ENCODE measurements at places on chromosomes 5 and 9.
A peak's percentile ranks its signal among the peaks of the same experiment; 100 is the strongest.

- DNase-seq = no peak
Measured at GRCh38 chr9:111431684-111432083, 52.5 kb downstream of the ECPAS start.

DNA sequence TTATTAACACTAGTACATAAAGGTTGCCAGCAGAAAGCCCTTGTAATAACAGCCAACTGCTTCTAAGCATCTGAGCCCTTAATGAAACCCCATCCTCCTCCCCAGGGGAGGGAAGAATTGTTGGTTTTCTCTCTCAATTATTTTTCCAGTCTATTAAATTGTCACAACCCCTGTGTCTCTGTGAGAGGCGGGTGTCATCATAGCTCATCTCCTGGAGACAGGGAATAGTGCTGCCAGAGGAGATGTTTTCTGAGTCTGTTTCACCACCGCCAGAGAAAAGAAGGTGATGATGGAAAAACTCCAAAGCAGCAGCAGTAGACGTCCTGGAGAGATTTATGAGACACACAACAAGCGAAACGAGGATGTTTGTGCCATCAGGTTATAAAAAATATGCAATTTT is 271.1 kb upstream of the NMUR2 start:
- DNase-seq = no peak

DNA sequence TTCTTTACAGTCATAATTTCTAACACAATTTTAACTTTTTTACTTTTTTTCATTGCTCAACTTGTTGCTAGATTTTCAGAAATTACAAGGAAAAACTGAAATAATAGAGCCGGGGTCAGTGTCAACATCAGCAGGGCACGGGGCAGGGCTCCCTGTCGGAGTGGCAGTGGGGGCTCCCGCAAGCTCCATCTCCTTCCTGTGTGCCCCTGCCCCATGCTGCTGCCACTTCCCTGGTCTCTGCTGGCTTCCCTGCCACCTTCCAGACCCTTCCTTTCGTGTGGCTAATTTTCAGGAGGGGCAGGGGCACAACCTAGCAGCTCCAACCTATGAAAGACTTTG is 1.0 kb upstream of the EXOC3 start:
- no peak for DNase-seq

- no peak for DNase-seq
Measured at GRCh38 chr9:81600631-81601030, 88.7 kb downstream of the TLE1 start.

GRCh38 chr5:160494451-160494850 is 72.8 kb downstream of the PTTG1 start:
- no peak for DNase-seq

DNA sequence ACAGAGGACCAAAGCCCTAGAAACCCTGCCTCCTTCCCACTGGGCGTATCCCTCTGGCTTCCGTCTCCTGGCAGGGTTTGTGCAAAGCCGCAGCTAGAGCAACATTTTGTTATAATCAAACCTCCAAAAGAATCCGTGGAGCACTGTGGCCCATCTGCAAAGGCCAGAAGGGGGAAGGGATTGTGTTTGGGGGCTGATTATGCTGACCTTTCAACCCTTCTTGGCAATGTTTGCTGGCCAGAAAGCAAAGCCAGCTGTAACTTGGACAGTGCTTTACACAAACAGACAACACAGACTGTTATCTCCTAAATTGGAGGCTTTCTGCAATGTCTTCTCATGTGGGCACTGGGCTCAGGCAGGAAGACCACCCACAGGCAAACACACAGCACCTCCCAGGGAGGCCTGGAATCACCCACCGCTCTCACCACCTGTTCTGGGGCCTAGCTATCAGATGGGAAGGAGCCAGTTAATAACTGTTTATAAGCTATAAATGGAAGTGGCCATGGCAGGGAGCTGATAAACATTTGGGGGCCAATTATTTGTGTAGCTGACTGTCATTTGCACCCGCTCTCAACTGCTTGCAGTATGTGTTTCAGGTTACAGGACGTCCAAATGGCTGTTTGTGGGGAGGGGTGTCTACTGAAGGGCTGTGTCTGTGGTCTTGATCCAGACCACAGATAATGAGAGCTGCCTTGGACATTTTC is 121.6 kb upstream of the ERCC6L2 start:
- DNase-seq = no peak

- DNase-seq = peak; percentile 51
Measured at GRCh38 chr9:3962971-3963642, 336.8 kb downstream of the GLIS3 start.

DNA sequence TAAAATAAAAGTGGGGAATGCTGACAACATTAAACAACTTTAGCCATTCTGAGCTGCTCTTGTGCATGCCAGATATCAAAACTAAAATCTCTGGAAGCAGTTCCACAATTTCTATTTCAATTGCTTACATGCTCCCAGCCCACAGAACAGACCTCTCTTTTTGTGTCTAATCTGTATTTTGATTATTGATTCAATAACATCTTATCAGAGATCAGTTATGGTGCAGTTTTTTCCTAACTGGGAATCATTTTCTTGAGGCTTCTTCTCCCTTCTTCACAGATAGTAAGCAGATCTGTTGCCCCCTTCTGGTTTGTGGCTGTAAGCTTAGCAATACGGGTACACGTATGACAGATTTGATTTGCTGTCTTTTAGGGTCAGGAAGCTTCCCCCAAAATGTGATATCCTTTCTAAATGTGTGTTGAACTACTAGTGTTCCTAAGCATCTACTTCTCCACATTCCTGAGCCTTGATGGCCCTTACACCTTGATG is 39.4 kb downstream of the MRPS27 start:
- peak; percentile 33 for DNase-seq

GRCh38 chr5:900781-901180 is 8.1 kb downstream of the TRIP13 start:
- no peak for DNase-seq

GRCh38 chr5:175623088-175623487 is 34.8 kb upstream of the HRH2 start:
- no peak for DNase-seq

DNA sequence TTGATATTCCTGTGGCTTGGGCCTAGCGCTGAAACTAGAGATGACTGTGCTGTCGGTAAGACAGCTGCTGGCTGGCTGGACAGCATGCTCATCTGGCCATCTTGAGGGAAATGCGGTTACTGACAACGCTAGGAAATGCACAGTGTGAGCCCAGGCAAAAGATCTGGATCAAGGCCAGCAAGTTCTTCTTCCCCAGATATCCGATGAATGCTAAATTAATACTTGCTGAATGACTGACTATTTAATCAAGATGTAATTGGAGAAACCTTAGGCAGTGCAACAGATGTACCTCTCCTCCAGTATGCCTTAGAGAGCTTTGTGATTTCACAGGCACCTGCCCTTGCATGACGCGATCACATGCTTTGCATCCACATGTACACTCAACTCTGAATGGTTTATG is 659.1 kb downstream of the EFNA5 start:
- DNase-seq = no peak

- no peak for DNase-seq
Measured at GRCh38 chr5:74286734-74287695, 353.5 kb downstream of the ENC1 start.

GRCh38 chr5:100900142-100900795 is 2.8 kb downstream of the ST8SIA4 start:
- peak; percentile 30 for DNase-seq

GRCh38 chr9:129102791-129103594 is 7.6 kb downstream of the CRAT start:
- DNase-seq = peak; percentile 61

GRCh38 chr5:180646289-180646962 is 3.0 kb downstream of the FLT4 start:
- no peak for DNase-seq

GRCh38 chr5:104942735-104943134 is 1380.1 kb upstream of the NUDT12 start:
- no peak for DNase-seq

Measured in NCI-H460 (cell line).